ENCODE measurements at places on chromosomes 2 and 18. TPM values are rescaled to one million over a fixed set of nuclear protein-coding genes. Genes with fewer than 3 reads are reported as not detected.

The EMX1 gene
- 0.12 TPM for total RNA-seq

The OBSL1 gene
- total RNA-seq: 19.9 TPM

The CD8B gene
- total RNA-seq: not detected

The IL36G gene
- not detected for total RNA-seq

The VIT gene
- total RNA-seq: not detected

The MERTK gene
- 2.2 TPM for total RNA-seq

Measured in A549 treated with Hydrocortisone at 1 μM for 4 hours (cell line).